ENCODE measurements at places on chromosomes 16 and 17.

- no peak for DNase-seq
Observed at GRCh38 chr17:64193561-64193960, 63.6 kb upstream of the ERN1 start.

DNA sequence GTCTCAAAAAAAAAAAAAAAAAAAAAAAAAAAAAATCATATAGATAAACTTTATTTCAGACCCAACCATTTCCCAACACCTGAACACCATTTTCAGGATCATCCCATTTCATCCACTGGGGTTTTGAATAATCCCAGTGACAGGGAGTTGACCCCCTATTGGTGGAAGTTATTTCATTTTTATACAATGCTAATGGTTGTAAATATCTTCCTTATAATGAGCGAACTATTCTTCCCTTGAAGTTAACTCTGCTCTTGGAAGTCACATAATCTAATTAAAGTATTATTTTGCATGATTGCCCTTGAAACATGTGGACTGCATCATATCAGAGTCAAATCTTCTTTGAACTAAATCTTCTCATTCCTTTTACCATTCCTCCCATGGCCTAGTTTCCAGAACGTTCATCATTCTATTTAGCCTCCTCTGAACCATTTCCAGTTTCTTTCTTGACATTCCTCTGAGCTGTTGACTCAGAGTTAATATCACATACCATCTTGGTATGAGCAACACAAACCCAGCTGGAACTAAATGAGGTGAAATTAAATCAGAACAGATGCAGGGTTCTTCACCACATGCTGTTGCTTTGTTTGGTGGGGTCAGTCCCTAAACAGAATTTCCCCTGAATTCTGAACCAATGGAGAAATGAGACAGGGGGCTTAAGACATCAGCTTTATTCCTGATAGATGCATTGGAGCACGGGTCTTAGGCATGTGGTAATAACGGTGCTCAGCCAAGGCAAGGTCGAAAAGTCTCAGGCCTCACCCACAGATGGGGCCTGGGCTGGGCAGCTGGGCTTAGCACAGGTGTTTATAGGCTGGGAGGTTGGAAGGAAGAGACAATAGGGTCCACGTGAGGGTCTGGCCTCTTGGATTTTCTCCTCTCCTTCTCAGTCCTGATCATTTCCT, 8.9 kb downstream of the HSD17B2 start:
- DNase-seq = no peak

DNA sequence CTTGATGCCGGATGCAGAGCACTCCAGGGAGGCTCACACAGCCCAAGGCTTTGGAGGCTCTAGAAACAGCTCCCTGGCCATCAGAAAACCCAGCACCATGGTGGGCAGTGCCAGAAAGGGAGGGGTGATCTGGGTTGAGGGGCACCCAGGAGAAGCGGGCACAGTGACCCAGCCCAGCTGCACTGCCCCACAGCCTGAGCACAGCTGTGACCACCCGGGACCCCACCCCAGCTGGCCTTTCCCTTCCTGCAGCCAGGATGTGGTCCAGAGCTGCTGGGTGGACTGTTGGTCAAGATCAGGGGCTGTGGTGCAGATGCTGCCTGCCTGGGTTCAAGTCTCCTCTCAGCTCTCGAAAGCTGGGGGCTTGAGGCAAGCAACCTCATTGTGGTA, 223.1 kb downstream of the ZNF423 start:
- DNase-seq = no peak

GRCh38 chr16:27779641-27780164, 229.8 kb downstream of the KATNIP start:
- peak; percentile 72 for DNase-seq

DNA sequence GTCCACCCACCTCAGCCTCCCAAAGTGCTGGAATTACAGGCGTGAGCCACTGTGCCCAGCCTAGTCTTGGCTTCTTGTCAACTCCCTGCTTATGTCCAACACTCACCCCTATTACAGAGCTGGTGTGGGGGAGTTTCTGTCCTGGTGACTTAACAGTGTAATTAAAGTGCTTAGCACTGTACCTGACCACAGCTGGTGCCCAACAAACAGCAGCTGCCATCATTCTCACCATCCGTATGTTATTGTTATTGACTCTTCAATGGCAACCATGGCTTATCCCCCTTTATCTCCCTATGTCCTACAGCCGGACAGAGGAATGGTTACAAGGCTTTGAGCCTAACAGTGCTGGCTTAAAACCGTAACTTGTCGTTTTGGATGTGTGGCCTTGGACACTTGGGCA, 17.0 kb upstream of the BRCA1 start:
- DNase-seq = no peak

DNA sequence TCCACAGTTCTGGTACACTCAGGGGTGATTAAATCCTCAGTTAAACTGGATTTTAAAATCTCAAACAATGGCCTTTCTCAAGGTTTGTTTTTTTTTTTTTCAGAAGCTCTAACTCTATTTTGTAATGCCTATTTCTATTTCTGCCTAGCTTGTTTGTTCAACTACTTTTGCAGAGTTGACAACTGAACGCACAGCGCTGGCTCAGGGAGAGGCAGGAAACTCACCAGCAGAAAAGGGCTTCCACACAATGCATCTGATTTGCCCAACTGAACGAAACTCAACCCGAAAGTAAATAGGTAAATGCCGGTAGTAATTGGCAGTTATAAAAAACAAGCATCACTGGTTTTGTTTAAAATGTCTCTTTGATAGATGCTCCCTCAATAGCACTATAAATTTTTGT, 52.7 kb upstream of the CNEP1R1 start:
- DNase-seq = no peak

DNA sequence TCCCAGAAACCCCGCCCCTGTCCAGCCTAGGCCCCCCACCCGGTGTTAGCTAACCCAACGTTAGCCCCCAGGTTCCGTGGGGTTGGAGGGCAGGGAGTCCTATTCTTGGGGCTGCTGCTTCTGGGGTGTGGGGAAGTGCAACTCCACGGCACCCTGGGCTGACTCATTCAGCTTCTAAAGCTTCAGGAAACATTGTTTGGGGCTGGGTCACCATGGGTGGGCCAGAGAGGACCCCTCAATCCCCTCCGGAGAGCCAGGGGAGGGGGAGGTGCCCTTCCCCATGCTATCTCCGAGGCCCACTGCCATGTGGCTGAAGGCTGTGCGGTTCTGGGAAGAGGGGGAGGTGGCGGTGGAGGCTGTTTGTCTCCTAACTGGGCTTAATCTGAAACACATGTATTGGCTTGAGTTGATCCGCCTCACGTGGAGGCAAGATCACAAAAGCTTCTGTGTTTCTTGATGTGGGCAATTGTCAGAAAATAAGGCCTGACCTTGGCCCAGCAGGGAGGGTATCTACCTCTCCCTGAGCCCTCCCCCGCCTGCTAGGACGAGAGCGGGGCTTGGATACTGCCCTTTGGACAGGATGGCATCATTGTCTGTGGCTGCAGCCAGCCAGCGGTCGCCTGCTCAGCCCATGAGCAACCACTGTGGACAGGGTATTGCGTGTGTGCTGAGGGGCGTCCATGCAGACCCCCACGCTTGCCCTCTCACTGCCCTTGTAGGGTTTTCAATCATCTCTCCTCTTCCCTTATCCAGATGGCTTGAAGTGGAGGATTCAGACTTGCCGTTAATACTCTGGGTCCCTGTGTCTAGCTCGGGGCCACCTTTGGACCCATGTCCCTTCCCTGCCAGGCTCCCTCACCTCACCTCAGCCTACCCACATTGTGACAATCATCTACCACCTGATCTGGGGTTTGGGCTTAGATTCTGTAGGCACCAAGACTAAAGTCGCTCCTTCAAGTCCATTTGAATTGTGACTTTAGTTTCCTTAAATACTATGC, 1.3 kb downstream of the SERPINF1 start:
- DNase-seq = peak; percentile 84

DNA sequence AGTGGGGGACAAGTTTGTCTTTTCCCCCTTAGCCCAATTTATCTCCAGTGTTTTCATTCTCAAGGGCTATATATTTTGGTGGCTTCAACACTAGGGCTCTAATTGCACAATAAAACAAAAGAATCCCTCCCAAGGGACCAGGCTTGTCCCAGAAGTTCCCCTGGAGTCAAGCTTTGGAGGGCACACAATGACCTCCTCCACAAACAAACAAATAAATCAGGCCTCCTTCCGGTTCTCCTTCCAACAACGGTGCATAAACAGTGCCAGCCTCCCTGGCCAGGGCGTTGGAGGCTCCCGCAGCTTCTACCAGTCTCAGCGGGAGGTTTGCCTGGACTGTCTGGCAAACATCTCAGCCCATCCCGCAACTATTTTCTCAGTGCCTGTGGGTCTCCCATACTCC, 188.0 kb upstream of the FOXF1 start:
- no peak for DNase-seq

DNA sequence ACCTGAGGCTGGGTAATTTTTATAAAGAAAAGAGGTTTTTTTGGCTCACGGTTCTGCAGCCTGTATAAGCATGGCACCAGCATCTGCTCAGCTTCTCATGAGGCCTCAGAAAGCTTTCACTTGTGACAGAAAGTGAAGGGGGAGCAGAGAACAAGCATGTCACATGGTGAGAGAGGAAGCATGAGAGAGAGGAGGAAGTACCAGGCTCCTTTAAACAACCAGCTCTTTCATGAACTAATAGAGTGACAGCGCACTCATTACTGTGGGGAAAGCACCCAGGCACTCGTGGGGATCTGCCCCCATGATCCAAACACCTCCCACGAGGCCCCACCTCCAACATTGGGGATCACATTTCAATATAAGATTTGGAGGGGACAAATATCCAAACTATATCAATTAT, 86.8 kb downstream of the USP32 start:
- no peak for DNase-seq

DNA sequence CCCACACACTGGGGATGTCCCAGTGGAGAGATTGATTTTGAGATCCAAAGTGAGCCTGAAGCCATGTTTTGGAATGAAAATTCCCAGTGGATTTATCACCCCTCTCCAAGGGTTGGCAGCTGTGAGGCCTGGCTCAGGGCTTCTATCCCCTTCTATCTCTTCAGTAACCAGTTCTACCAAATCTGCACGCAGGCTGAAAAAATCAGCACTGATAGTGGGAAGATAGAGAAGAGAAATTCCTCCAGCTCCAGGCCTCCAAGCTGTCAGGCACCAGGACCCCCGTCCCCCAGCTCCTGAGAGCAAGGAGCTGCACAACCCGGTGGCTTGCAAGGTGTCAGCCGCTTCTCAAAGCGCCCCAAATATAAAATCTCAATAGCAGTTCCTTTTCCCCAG, 1.0 kb downstream of the FLOT2 start:
- DNase-seq = no peak

- DNase-seq = no peak
Observed at GRCh38 chr16:71974068-71974818, 26.0 kb downstream of the PKD1L3 start.

GRCh38 chr16:50369133-50369804, 481 bp upstream of the BRD7 start:
- no peak for DNase-seq

DNA sequence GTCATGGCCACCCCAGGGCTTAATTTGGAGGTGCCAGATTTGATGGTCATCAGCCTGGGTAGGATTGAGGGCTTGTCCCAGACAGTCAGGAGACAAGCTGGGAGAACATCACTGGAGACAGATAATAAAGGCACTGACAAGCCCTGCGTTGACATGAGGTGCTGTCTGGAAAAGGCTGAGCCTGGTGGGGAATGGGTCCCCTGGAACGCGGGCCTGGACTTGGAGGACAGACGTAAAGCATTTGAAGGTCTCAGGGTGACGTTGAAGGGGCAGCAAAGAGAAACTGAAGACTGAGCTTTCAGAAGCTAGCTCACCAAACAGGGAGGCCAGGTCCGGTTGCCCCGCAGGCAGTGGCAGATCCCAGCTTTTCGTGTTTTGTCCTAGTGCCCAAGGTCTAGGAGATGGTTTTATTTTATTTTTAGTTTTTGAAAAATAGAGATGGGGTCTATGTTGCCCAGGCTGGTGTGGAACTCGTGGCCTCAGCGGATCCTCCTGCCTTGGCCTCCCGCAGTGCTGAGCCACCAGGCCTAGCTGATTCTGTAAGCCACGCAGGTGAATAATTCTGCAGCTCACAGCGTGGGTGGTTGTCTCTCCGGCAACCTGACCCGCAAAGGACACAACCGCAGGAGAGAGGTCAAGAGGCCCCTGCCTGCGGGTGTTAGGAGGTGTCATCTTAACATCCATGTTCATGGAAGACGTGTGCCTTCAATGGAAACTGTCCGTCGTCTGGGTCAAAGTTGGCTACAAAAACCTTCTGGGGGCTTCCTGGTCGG, 37.6 kb downstream of the METRNL start:
- no peak for DNase-seq

- no peak for DNase-seq
Observed at GRCh38 chr17:36592316-36592715, 637 bp downstream of the DHRS11 start.

DNA sequence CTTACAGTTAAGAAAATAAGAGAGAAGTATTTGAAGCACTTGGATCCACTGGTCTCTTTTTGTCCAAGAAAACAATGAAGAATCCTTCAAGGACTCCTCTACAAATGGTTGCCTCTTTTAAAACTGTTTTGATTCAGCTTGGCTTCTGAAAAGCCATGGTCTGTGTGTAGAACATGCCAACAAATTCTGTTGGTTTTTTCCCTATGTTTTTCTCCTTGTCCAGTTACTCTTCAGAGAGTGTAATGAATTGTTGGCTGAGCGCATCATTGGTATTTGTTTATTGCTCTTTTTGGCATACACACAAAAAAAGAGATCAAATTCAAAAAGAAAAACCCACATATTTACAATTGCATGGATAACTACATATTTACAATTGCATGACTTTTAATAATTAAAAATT, at the start of gene ABCA10:
Gene ABCA10, minus strand, starts transcription at position 249 of the 400 bp plus-strand sequence. CDS start 3,466 bp downstream, outside the sequence.
- no peak for DNase-seq

GRCh38 chr17:60773552-60773951, 95.9 kb downstream of the BCAS3 start:
- DNase-seq = no peak
